H1 (cell line): ENCODE measurements at places on chromosomes 11 and 22. TPM values are rescaled to one million over a fixed set of nuclear protein-coding genes. Genes with fewer than 3 reads are reported as not detected.

DNA sequence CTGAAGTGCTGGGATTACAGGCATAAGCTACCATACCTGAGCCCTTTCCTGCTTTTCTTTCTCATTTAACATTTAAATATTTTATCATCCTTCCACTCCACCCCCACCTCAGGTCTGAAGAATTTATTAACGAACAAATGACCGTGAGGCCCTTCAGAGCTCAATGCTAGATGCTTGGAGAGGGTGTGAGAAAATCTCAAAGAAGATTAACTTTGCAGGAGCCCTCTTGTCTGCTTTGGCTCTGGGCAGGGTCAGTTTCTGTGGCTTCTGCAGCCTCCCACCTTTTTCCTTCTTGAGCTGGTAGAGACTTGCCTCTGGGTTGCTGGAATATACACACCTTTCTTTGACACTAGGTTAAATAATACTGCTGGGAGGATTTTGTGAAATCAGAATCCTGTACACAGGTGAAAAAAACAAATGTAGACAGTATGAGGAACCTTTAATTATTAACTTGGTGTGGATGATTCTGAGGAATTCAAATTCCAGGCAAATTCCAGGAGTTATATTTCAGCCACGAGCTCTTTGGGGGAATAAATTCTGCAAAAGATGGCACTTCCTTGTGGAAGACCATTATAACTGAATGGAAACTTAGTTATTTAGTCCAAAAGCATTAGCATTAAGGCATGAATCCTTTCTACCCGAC, 3.4 kb upstream of the ZBTB44 start:
- no peak overlapping the region for H3K27ac ChIP-seq
- H3K4me1 ChIP-seq, result peaks cover 18% of the 10 kb centered on the region
- H3K27me3 ChIP-seq, result no peaks in the 10 kb centered on the region
- H3K36me3 ChIP-seq, result no peaks in the 10 kb centered on the region
- no peak overlapping the region for H3K4me3 ChIP-seq

DNA sequence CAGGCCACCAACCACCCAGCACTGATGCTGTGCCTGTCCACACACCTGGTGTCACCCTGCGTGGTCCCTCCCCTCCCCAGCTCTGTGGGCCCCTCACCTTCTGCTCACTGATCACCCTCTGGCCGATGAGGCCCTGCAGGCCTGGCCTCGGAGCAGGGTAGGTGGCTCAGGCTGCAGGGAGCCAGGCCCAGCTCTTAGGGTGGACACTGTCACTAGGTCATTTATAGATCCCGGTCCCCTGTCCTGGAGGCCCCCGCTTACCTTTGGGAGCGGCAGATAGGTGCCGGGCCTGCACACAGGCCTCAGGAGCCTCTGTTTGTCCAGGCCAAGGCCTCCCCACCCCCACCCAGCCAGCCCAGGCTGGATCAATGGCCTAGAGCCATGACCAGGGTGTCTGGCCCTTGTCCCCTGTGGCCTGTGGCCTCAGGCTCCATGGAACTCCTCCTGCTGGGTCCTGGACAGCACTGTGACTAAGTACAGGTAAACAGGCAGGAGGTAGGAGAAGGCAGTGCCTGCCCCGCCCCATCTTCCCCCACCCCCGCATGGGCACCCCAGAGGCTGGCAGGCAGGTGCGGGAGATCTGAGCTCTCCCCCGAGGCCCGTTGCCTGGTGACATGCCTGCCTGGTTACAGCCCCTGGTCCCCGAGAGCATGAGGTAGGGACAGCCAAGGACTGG, at the start of gene TMPRSS6:
TSS of gene TMPRSS6 (minus strand) at position 472 of the 676 bp plus-strand sequence. CDS start 6,296 bp downstream, outside the sequence.
- no peaks in the 10 kb centered on the region for H3K36me3 ChIP-seq
- H3K4me3 ChIP-seq, result no peak within 1 kb of the TSS
- no peak within 1 kb of the TSS for H3K27ac ChIP-seq

DNA sequence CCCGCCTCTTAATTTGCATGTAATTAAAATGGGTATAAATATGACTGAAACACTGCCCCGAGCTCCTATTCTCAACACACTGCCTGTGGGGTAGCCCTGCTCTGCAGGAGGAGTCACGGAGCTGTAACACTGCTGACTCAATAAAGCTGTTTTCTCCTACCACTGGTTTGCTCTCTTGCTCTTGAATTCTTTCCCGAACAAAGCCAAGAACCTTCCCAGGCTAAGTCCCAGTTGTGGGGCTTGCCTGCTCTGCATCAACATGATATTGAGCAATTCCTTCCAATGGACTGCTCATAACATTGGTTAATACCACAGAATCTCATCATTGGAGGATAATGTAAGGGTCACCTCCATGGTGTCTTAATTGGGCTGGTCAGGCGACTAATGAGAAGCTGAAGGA, 114.4 kb downstream of the FBXO7 start:
- DNase-seq, result no peak
- peaks cover 7% of the 10 kb centered on the region for H3K4me1 ChIP-seq
- no peak overlapping the region for H3K27ac ChIP-seq
- no peaks in the 10 kb centered on the region for H3K36me3 ChIP-seq

- H3K4me3 ChIP-seq, result no peak overlapping the region
- H3K27me3 ChIP-seq, result no peaks in the 10 kb centered on the region
- no peak overlapping the region for H3K27ac ChIP-seq
Measured at GRCh38 chr11:1810761-1811160, 24.0 kb upstream of the SYT8 start.

DNA sequence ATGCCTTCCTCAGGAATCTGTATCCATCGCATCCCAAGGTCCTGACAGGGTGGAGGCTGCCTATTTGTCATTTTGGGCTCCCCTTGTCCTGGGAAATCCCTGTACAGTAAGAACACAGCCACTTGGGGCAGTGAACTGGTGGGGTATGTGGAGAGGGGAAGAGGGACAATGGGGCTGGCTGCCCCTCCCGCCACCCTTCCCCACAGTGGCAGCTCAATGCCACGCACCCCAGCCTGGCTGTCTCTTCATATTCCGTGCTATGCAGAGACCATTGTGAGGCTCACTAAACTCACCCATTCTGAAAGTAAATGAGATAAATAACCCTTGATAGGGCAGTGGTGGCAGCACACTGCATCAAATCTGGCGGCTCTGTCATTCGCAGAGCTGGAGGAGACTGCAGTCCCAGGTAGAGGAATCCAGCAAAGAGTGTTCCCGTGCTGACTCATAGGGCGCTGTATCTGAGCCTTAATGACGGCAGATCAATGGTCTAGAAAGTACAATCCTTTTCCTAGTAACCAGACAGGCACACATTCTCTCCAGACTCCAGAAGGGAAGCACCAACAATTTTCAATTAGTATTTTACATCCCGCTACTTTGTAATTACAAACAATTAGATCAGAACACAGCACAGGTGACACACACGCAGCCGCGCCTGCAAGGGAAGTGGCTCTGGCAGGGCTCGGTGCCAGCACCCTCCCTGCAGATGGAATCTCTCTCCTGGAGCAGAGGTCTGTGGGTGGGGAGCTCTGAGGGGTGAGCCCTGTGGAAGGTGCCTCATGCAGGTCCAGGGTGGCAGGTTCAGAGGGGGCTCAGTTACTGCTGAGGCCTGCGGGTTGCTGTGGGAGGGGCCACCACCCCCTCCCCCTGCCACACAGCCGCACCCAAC, 167.9 kb upstream of the B3GAT1 start:
- H3K27ac ChIP-seq, result no peak overlapping the region
- H3K4me3 ChIP-seq, result no peak overlapping the region
- no peaks in the 10 kb centered on the region for H3K36me3 ChIP-seq
- peaks cover 5% of the 10 kb centered on the region for H3K4me1 ChIP-seq
- peak; percentile 45 for DNase-seq

DNA sequence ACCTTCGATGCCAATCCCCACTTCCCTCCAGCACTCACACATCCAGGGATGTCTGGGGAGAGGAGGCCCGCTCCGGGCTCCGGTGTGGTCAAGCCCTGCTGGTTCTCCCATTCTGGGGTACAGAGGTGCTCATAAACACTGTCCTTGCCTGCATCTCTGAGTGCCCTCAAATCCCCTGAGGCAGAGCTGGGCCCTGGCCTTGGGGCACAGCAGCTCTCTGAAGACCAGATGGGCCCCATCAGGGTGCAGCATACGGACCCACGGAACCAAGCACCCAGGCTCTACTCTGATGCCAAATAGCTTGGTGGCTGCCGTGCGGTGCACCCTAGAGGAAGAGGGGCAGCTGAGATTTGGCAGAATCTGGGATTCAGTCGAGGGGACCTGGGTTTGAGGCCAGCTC, 35.7 kb upstream of the NNMT start:
- H3K4me3 ChIP-seq, result no peak overlapping the region
- no peaks in the 10 kb centered on the region; the same call in 1 of the 2 replicates for H3K4me1 ChIP-seq
- H3K27me3 ChIP-seq, result no peaks in the 10 kb centered on the region
- no peaks in the 10 kb centered on the region for H3K36me3 ChIP-seq

DNA sequence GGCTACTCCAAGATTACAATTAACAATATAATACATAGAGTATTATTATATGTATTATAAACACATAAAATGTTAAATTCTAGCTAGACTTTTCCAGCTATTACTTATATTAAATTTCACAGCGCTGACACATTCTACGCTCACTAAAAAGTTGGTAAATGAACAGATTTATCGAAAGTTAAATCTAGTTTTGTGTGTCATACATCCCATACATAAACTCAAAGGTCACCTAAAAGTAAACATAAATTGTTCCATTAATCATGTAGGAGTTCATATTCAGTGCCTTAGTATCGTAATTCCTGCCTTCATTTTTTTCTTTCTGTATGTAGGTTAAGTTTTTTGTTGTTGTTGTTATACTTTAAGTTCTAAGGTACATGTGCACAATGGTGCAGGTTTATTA, 10.9 kb downstream of the FNBP4 start:
- DNase-seq, result no peak
- no peaks in the 10 kb centered on the region for H3K4me1 ChIP-seq
- no peaks in the 10 kb centered on the region for H3K27me3 ChIP-seq
- H3K36me3 ChIP-seq, result peaks cover 81% of the 10 kb centered on the region
- no peak overlapping the region for H3K27ac ChIP-seq

DNA sequence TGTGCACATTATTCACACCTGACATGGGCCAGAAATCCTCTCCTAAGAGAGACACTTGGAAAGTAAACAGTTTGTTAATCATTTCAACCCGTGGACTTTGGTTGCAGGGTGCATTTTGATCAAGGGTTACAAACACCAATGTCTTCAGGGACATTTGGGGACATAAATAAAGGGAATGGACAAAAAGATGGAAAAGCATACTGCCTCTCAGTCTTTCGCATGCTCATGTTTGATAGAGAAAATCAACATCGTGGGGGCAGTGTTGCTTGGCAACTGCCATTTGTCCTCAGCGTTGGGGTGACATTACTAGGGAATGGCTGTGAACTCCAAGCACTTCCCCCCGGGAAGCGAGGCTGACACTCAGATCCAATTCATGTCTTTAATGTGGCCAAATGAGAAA, 114.7 kb upstream of the OR4B1 start:
- H3K36me3 ChIP-seq, result no peaks in the 10 kb centered on the region
- H3K27me3 ChIP-seq, result no peaks in the 10 kb centered on the region
- H3K27ac ChIP-seq, result no peak overlapping the region
- peaks cover 15% of the 10 kb centered on the region for H3K4me1 ChIP-seq

DNA sequence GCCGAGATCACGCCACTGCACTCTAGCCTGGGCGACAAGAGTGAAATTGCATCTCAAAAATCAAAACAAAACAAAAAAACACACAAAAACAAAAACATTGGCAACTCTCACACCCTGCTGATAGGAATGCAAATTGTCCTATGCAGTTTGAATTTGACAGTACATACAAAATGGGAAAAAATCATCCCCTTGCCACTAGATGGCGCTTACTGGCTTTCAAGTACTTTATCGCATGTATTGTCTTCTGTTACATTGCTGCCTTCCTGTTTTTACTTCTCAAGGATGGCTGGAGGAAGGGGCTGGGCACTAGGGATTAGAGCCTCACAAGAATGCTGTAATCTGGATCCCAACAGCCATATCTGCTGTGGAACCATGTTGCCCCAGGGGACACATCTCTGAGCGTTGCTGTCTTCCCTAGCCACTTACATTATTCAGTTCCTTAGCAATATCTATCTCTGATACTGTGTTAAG, 59.4 kb upstream of the A4GALT start:
- no peak overlapping the region for H3K4me3 ChIP-seq
- H3K27ac ChIP-seq, result no peak overlapping the region
- no peaks in the 10 kb centered on the region for H3K27me3 ChIP-seq
- no peaks in the 10 kb centered on the region for H3K4me1 ChIP-seq
- no peaks in the 10 kb centered on the region for H3K36me3 ChIP-seq
- peak; percentile 39 for DNase-seq

GRCh38 chr11:69487849-69488542, 6.5 kb downstream of the LINC01488 start:
- H3K4me3 ChIP-seq, result no peak overlapping the region
- H3K27me3 ChIP-seq, result no peaks in the 10 kb centered on the region
- H3K27ac ChIP-seq, result no peak overlapping the region
- H3K4me1 ChIP-seq, result peaks cover 5% of the 10 kb centered on the region; the same call in 1 of the 2 replicates
- DNase-seq, result no peak
- H3K36me3 ChIP-seq, result no peaks in the 10 kb centered on the region

GRCh38 chr11:118522571-118523072, 4.7 kb upstream of the TTC36 start:
- no peak for DNase-seq
- no peaks in the 10 kb centered on the region for H3K27me3 ChIP-seq
- H3K27ac ChIP-seq, result no peak overlapping the region
- no peak overlapping the region for H3K4me3 ChIP-seq
- peaks cover 58% of the 10 kb centered on the region for H3K36me3 ChIP-seq

GRCh38 chr11:67271541-67272284, 5.4 kb downstream of the GRK2 start:
- no peak overlapping the region for H3K4me3 ChIP-seq
- no peak for DNase-seq
- no peaks in the 10 kb centered on the region for H3K27me3 ChIP-seq
- peaks cover 27% of the 10 kb centered on the region for H3K4me1 ChIP-seq
- H3K27ac ChIP-seq, result no peak overlapping the region
- H3K36me3 ChIP-seq, result no peaks in the 10 kb centered on the region; the same call in 1 of the 2 replicates

- H3K4me1 ChIP-seq, result no peaks in the 10 kb centered on the region
- no peak overlapping the region for H3K4me3 ChIP-seq
- no peak overlapping the region for H3K27ac ChIP-seq
- DNase-seq, result no peak
- no peaks in the 10 kb centered on the region for H3K27me3 ChIP-seq
- H3K36me3 ChIP-seq, result no peaks in the 10 kb centered on the region
Measured at GRCh38 chr11:89203814-89204213, 26.1 kb downstream of the TYR start.

DNA sequence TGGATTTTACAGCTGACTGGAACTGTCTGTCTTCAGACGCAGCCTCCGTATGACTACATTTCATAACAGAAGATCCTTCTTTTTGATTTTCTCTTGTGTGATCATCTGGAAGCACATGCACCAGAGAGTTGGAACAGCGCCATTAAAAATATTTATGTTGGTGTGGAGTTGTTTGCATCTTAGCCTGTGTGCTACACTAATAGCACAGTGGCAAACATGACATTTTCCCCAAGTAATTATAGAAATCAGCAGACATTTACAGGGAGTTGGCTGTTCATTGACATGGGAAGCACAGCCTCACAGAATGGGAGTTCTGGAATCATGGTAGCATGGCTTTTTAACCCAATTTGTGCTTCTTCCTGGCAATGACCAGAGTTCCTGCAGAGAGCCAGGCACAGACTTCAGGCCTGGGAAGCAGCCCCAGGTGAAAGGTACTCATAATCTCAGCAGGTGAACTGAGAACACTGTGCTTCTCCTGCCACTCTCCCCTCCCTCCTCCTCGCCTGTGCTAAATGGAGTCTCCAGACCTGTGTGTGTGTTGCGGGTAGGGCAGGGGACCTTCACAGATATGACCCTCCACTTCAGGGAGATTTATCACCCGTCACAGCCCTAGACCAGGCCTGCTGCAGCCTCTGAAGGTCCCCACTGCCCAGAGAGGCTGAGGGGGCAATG, 82.8 kb upstream of the PLET1 start:
- no peak overlapping the region for H3K4me3 ChIP-seq
- no peaks in the 10 kb centered on the region for H3K36me3 ChIP-seq
- DNase-seq, result no peak
- no peak overlapping the region for H3K27ac ChIP-seq
- no peaks in the 10 kb centered on the region for H3K27me3 ChIP-seq

The KCNQ1 gene
- 2.0 and 2.4 TPM in 2 replicates for total RNA-seq

The CLDN5 gene
- total RNA-seq, result 0.69 and 1.6 TPM in 2 replicates

The CHEK1 gene
- total RNA-seq, result 133 and 139 TPM in 2 replicates

The CADM1 gene
- 25.3 and 29.3 TPM in 2 replicates for total RNA-seq

The LRP4 gene
- total RNA-seq, result 20.8 and 22.1 TPM in 2 replicates

The CD3G gene
- not detected in 2 replicates for total RNA-seq
